Activated CD4-positive, alpha-beta memory T cell treated with anti-CD3 and anti-CD28 coated beads, Interleukin-2, amount 10 ng/mL, durations not matched to agents 7 days and 5 days (primary cell): ENCODE measurements at places on chromosomes 7 and 10. TPM values are rescaled to one million over a fixed set of nuclear protein-coding genes. Genes with fewer than 3 reads are reported as not detected.
A peak's percentile ranks its signal among the peaks of the same experiment; 100 is the strongest.

CCDC172 gene
- not detected for total RNA-seq

STAMBPL1 gene
- total RNA-seq, result 48.5 TPM

CALML5 gene
- not detected for total RNA-seq

FAS gene
- 96.4 TPM for total RNA-seq

OR2A7 gene
- 3.2 TPM for total RNA-seq

DYDC2 gene
- total RNA-seq, result not detected

HMX3 gene
- not detected for total RNA-seq

GDF10 gene
- not detected for total RNA-seq

VWA2 gene
- total RNA-seq, result not detected

NPY gene
- total RNA-seq, result not detected

GAD2 gene
- total RNA-seq, result not detected

TMED4 gene
- total RNA-seq, result 81.8 TPM

C10orf62 gene
- total RNA-seq, result not detected

OIT3 gene
- total RNA-seq, result not detected

GRCh38 chr10:131129544-131129943 is 182.0 kb downstream of the TCERG1L start:
- no peak overlapping the region for H3K27ac ChIP-seq
- H3K4me3 ChIP-seq, result no peak overlapping the region
- no peaks in the 10 kb centered on the region for H3K27me3 ChIP-seq
- DNase-seq, result no peak

GRCh38 chr7:35825974-35826373 is 25.1 kb downstream of the SEPTIN7 start:
- H3K27ac ChIP-seq, result no peak overlapping the region
- H3K27me3 ChIP-seq, result no peaks in the 10 kb centered on the region
- peaks cover 27% of the 10 kb centered on the region for H3K4me1 ChIP-seq
- H3K36me3 ChIP-seq, result peaks cover 23% of the 10 kb centered on the region

DNA sequence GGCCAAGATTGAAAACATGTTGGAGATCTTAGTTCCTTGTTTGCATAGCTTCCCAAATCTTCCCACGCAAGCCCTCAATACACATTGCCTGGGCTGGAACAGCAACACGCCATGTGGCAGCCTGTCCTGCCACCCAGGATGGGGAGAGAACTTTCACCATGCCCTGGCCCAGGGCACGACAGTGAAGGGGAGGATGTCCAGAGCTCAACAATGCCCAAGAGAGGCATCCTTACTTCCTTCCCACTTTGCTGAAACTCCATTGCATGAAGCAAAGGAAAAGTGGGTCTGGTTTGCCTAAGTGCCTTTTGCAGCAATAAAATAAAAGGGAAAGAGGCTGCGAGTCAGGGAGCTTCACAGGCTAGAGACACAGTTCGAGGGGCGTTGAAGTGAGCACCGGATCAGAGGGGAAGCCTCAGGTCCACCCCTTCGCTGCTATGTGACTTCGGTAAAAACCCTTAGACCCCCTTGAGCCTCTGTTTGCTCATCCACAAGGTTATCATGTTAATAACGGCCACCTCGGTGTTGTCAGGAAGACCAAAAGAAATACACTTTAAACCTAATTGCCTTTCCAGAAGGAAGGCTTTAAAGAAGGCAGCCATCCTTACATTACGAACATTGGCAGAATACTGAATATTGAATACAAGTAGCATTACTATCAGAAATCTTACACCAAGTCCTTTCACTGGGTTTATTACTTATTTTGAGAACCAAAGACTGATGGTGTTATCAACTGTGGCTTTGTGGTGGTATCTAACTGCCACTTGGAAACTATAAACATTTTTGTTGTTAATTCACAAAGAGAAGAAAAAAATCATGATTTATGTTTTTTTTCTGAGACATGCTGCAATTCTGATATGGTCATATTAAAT is 133.3 kb downstream of the ICA1 start:
- H3K27me3 ChIP-seq, result no peaks in the 10 kb centered on the region
- DNase-seq, result no peak
- H3K4me3 ChIP-seq, result no peak overlapping the region
- H3K27ac ChIP-seq, result peak overlapping the region; percentile 18

DNA sequence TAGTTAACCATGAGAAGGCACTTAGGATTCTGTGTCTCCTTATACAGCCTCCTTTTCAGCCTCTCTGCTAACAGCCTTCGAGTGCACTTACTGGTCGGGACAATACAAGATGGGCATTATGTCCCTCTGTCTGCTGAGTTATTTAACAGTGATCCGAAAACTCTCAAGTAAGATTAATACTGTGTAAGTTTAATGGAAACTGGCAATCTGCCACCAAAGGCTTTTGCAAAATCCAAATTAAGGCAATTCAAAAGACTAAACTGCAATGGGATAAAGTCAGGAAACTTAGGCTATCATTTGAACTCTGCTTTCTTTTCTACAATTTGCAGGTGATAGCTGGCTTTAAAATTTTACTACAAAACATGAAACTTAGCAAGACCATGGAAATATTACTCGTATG is 477.8 kb downstream of the TFEC start:
- H3K4me1 ChIP-seq, result no peaks in the 10 kb centered on the region
- no peak overlapping the region for H3K27ac ChIP-seq
- H3K27me3 ChIP-seq, result peaks cover 2% of the 10 kb centered on the region
- no peak overlapping the region for H3K4me3 ChIP-seq

- DNase-seq, result no peak
- no peaks in the 10 kb centered on the region for H3K27me3 ChIP-seq
- H3K27ac ChIP-seq, result no peak overlapping the region
- no peaks in the 10 kb centered on the region for H3K4me1 ChIP-seq
- H3K4me3 ChIP-seq, result no peak overlapping the region
Observed at GRCh38 chr10:35924759-35925158, 282.7 kb upstream of the FZD8 start.

DNA sequence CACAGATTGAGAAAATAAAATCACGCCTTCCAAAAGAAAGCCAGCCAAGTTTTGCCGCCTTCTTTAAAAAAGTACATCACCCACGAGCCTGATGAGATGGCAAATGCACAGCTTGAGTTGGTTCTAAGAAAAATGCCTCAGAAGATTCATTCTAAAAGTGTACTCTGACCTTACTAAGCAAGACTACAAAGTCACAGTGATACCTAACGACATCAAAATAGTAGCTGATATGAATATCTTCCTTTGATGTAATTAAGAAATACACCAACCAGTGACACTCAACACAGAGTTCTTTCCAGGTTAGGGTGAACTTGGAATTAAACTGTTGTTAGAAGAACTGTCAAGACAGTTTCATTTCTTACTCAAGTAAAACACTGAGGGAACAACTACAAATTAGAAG is 78.0 kb upstream of the AMPH start:
- peaks cover 7% of the 10 kb centered on the region for H3K4me1 ChIP-seq
- no peak for DNase-seq
- no peak overlapping the region for H3K4me3 ChIP-seq

- no peak for DNase-seq
- no peaks in the 10 kb centered on the region for H3K36me3 ChIP-seq
- no peaks in the 10 kb centered on the region for H3K4me1 ChIP-seq
- no peaks in the 10 kb centered on the region for H3K27me3 ChIP-seq
Observed at GRCh38 chr7:146375170-146375569, 258.6 kb downstream of the CNTNAP2 start.

- H3K4me1 ChIP-seq, result peaks cover 13% of the 10 kb centered on the region
- no peak for DNase-seq
- H3K27ac ChIP-seq, result no peak overlapping the region
- H3K4me3 ChIP-seq, result no peak overlapping the region
Observed at GRCh38 chr7:7779888-7780287, 61.5 kb upstream of the RPA3 start.

GRCh38 chr10:44807451-44807850 is 103.7 kb upstream of the TMEM72 start:
- H3K27me3 ChIP-seq, result peaks cover 5% of the 10 kb centered on the region
- DNase-seq, result no peak
- H3K36me3 ChIP-seq, result no peaks in the 10 kb centered on the region
- no peak overlapping the region for H3K4me3 ChIP-seq

- no peak overlapping the region for H3K27ac ChIP-seq
- H3K4me1 ChIP-seq, result peaks cover 8% of the 10 kb centered on the region
- H3K27me3 ChIP-seq, result peaks cover 18% of the 10 kb centered on the region
- DNase-seq, result no peak
- H3K36me3 ChIP-seq, result no peaks in the 10 kb centered on the region
- H3K4me3 ChIP-seq, result no peak overlapping the region
Observed at GRCh38 chr7:118169146-118169545, 14.8 kb upstream of the LSM8 start.

GRCh38 chr7:45407730-45408408 is 166.3 kb upstream of the ADCY1 start:
- H3K4me3 ChIP-seq, result no peak overlapping the region
- H3K27ac ChIP-seq, result no peak overlapping the region
- peaks cover 5% of the 10 kb centered on the region for H3K27me3 ChIP-seq
- peaks cover 7% of the 10 kb centered on the region for H3K4me1 ChIP-seq

- H3K4me3 ChIP-seq, result no peak overlapping the region
- no peak overlapping the region for H3K27ac ChIP-seq
- no peaks in the 10 kb centered on the region for H3K36me3 ChIP-seq
- H3K4me1 ChIP-seq, result no peaks in the 10 kb centered on the region
- peaks cover 10% of the 10 kb centered on the region for H3K27me3 ChIP-seq
Observed at GRCh38 chr10:58415757-58416156, 30.5 kb downstream of the TFAM start.

DNA sequence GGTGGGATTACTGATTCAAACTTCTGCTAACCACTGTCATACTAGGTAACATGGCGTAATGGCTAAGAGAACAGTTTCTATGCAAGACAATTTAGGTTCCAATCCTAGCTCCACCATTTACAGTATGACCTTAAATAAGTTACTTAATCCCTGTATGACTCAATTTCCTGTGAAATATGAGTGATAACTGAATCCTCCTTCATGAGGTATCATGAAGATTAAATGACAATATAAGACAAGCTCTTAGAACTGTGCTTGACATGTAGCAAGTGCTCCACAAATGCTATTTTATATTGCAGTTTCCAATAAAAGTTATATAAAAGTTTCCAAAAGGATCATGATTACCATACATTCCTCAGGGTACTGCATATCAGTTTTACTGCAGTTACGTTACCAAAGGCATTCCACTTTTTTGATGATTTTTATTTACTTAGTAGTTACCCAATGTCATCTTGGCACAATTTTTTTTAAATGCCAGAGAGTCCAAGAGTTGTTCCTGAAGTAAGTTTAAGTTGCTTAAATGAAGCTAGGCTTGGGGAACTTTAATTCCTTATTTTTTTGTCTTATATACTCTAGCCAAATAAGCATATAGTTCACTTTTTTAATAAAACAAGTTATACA is 7.1 kb downstream of the DOCK4 start:
- no peak overlapping the region for H3K4me3 ChIP-seq
- no peaks in the 10 kb centered on the region for H3K36me3 ChIP-seq
- peaks cover 16% of the 10 kb centered on the region for H3K4me1 ChIP-seq
- peaks cover 45% of the 10 kb centered on the region for H3K27me3 ChIP-seq
- no peak overlapping the region for H3K27ac ChIP-seq

- H3K27me3 ChIP-seq, result peaks cover 27% of the 10 kb centered on the region
- no peak overlapping the region for H3K4me3 ChIP-seq
- H3K36me3 ChIP-seq, result peaks cover 18% of the 10 kb centered on the region
- H3K4me1 ChIP-seq, result peaks cover 37% of the 10 kb centered on the region
- DNase-seq, result no peak
Observed at GRCh38 chr10:29650552-29650944, 15.8 kb upstream of the SVIL start.
